ENCODE measurements at places on chromosomes 1 and 21.

DNA sequence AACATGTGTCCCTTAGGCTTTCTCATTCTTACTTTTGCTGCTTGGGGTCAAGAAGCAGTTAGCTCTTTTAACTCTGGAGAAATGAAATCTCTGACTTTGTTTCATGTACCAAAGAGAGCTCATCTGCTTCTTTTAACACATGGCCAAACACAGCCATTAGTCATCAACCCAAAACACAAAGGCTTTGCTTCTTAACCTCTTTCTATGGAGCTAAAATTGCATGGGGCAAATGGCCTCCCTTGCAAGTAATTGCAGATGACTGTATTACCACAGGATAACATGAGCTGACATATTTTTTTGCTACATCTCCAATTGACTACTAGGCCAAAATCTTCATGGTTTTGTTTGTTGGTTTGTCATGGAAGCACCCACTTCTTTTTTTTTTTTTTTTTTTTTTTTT, 300.9 kb downstream of the BRINP3 start:
- no peak for DNase-seq

GRCh38 chr1:29518183-29518835, 282.0 kb downstream of the PTPRU start:
- DNase-seq = no peak

GRCh38 chr1:148166558-148167492, 14.7 kb upstream of the NBPF11 start:
- DNase-seq = no peak

- DNase-seq = no peak
Observed at GRCh38 chr1:187762118-187762517, 933.4 kb downstream of the PLA2G4A start.

GRCh38 chr1:38210021-38210894, 163.7 kb upstream of the POU3F1 start:
- no peak for DNase-seq

- DNase-seq = no peak
Observed at GRCh38 chr21:35075546-35075945, 26.4 kb upstream of the RUNX1 start.

- DNase-seq = no peak
Observed at GRCh38 chr1:43711524-43712386, 4.4 kb downstream of the ST3GAL3 start.

GRCh38 chr1:19877821-19878636, 4.2 kb upstream of the OTUD3 start:
- DNase-seq = no peak

DNA sequence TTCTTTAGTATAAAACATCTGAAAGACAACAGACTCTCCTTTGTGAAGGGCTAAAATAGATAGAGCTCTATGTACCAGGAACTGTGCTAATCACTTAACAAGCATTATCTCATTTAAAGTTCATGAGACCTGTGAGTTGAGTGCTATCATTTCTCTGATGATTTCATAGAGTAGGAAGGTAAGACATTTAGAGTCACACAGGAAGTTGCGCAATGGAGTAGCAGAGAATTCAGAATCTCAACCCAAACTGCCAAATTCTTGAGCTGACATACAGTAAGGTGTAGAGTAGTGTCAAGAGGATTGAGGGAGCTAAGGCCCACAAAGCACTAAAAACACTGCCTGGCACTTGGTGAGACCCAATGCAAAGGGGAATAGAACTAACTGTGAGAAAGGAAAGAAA, 384.3 kb downstream of the NTNG1 start:
- DNase-seq = no peak

DNA sequence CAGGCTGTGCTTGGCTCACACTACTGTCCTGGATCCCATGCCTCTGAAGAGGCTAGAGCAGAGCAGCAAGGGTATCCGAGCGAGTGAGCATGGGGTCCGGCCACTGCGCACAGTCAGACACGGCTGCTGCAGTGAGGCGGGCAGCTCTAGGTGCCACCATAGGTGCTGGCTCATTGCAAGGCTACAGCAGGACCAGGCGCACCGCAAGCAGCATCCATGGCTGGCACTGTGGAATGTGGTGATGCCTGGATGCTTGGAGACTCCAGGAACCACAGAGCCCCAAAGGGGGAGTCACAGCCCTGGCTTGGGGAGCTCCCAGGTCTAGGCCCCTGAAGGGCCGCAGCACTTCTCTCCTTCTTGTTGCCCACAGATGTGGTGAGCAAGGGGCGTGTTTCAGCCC, 47.2 kb downstream of the ATP6V1G3 start:
- no peak for DNase-seq
